ENCODE measurements at places on chromosomes 1 and 21.

GRCh38 chr1:21220815-21221214, 44.1 kb upstream of the EIF4G3 start:
- peak; percentile 64 for DNase-seq

DNA sequence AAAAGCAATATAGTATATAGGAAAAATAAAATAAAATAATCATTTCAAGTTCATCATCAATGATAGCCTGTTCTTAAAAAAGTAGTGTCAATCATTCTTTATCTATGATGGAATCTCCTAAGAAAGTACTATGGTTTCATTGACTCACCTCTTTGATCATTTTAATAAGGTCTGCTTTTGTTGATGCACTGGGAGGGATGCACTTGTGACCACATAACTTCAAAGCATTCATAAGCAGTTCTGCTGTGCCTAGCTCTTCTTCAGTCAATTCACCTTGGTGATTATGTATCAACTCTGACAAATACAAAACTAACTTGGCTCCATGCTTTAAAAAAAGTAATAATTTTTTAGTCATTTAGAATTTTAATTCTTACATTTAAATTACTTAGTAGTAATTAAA, 84.8 kb upstream of the GNG4 start:
- DNase-seq = no peak

GRCh38 chr1:161307230-161307768, 2.5 kb downstream of the MPZ start:
- no peak for DNase-seq

GRCh38 chr1:181057079-181057478, 23.3 kb downstream of the MR1 start:
- DNase-seq = no peak

- peak; percentile 62 for DNase-seq
Observed at GRCh38 chr1:235069577-235070563, 58.8 kb downstream of the TOMM20 start.

- no peak for DNase-seq
Observed at GRCh38 chr1:21334214-21335087, 44.2 kb upstream of the ECE1 start.

DNA sequence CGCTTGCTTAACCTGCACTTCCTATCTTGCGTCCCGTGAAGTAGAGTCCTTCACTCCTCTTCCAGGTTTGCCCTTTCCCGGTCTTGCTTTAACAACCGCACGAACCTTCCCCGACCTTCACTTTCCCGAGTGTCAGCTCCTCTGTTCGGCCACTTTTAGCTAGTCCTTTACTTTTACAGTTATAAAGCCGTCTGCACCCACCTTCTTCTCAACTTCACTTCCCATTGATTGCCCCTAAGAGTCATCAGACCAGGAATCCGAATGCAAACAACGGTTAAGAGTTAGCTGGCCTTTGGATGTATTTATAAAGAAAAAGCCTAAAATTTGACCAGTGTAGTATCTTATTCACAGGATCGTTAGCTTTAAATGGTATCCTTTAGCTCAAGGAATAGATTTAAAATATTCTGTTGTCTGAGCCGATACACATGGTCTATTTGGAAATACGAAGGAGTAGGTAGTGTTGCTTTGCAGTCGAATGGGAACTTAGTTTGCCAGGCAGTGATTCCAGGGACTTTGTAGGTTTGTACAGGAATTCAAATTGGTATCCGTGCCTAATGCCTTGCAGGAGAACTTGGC, 1.4 kb downstream of the PPP2R5A start:
- no peak for DNase-seq

- DNase-seq = no peak
Observed at GRCh38 chr1:2949966-2950925, 71.0 kb upstream of the ACTRT2 start.

DNA sequence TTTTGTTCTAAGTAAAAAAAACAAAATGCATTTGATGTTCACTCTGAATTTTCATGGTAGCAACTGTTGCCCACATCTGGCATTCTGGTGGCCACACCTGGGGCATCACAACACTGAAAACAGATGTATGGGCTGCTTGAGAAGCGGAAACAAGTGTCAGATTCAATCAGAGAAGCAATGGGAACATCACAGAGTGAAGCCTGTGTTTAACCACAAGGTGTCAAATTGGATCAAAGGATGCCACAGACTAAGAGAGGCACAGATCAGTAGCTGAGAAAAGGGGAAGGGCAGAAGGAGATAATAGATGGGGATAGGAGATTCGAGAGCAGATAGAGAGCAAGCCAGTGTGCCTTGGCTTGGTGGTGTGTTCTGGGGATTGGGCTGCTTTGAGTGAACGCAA, 49.8 kb upstream of the MTF2 start:
- no peak for DNase-seq

- peak; percentile 96 for DNase-seq
Observed at GRCh38 chr1:208101661-208102431, 142.3 kb downstream of the PLXNA2 start.

DNA sequence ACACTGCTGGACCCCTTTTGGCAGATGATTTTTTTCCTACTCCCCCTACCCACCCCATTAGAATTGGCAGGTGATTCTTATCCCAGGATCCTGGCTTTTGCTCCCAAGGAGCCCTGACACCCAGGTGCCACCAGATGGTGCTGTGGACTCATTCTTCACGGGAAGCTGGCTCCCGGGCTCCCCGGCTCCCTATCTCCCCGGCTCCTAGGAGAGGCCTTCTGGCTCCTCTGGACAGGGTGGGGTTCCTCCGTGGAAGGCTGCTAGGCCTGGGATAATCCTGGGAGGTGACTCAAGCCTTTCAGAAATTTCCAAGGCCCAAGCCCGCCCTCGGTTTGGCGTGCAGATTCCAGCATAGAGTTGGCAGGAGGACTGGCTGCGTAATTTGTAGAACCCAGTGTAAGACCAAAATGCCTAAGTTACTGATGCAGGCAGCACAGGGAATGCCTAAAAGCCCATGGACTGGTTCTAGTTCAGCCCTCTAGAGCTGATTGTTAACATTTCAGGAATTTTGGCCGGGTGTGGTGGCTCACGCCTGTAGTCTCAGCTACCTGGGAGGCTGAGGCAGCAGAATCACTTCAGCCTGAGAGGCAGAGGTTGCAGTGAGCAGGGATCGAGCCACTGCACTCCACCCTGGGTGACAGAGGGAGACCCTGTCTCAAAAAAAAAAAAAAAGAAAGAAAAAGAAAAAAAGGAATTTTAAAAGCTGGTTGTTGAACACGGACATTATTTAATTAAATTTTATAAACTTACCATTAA, 6.8 kb upstream of the BSDC1 start:
- DNase-seq = peak; percentile 57

DNA sequence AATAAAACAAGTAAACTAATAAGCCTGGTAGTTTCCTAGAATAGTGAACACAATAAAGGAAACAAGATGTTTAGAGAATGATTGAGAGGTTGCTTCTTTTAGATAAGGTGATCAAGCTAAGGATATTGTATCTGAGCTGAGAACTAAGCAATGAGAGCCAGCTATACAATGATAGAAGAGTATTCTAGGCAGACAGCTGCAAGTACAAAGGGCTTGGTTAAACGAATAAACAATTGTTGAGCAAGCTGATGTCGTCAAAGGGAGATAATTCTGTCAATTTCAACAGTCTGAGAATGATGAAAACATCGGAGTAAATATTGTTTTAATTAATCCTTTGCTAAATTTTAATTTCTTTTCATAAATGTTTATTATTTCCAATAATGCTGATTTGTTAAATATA, 5.5 kb upstream of the FH start:
- DNase-seq = no peak

- DNase-seq = peak; percentile 64
Observed at GRCh38 chr21:45981151-45982091, at the start of gene COL6A1. COL6A1 (plus strand) TSS chr21:45981770; CDS start chr21:45981851, 81 bp downstream.
